GDM1 (cell line): ENCODE measurements at places on chromosomes 4 and X.

- DNase-seq: no peak
These were observed 504.9 kb downstream of the C4orf33 start for GRCh38 chr4:129600898-129601297.

DNA sequence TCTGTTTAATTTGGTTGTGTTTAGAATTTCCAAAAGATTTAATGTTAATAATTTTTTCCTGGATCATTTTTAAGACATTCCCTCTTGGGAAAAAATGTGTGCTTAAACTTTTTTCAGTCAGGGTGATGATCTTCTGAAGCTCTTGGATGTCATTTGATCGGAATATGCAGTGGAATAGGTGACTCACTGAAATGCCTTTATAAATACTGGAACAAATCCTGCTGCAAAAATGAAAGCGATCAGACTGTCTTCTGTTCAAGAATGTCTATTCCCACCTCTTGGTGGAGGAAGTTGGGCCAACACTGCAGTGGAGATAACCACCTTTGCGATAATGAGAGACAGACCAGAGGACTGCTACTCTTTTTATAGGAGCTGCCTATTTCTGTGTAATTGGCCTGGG, 46.7 kb downstream of the LARP1B start:
- DNase-seq: no peak

GRCh38 chrX:97309487-97310116, 425.9 kb downstream of the RPA4 start:
- DNase-seq: no peak

- DNase-seq: no peak
These were observed 1183.0 kb downstream of the TECRL start for GRCh38 chr4:63226229-63226628.

GRCh38 chr4:117831060-117831683, 203.1 kb upstream of the NDST3 start:
- DNase-seq: no peak

GRCh38 chrX:112874175-112874574, 33.5 kb upstream of the AMOT start:
- DNase-seq: no peak

DNA sequence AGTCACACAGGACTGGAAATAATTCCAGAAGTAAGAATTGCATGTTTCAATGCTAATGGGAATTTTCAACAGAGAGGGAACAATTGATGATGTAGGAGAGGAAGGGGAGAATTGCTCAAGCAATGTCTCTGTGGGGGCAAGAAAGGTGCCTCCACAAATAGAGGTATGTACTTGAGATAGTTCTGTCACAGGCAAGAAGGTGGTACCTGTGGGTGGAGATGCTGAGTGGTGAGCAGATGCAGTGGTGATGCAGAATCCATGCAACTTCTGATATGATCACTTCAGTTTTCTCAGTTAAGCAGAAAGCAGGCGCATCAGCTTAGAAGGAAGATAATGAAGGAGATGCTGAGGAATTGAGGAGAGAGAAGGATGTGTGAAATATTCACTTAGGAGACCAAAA, 55.1 kb upstream of the SEC24B start:
- DNase-seq: no peak

DNA sequence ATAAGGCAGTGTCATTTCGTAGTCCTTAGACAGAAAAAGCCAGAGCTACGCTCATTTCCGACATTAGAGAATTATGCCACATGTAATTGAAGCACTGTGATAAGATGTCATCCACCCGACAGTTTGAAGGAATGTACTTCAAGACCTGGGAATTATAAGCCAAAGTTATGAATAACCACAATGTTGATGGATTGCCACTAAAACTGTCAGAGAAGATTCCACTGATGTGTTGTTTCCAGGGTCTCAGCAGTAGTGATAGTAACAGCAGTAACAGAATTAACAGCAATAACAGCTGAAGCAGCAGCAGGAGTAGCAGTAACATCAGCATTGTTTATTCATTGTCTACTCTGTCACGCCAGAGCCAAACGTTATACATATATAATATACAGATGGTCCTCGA, 24.7 kb downstream of the RAB33A start:
- no peak for DNase-seq

DNA sequence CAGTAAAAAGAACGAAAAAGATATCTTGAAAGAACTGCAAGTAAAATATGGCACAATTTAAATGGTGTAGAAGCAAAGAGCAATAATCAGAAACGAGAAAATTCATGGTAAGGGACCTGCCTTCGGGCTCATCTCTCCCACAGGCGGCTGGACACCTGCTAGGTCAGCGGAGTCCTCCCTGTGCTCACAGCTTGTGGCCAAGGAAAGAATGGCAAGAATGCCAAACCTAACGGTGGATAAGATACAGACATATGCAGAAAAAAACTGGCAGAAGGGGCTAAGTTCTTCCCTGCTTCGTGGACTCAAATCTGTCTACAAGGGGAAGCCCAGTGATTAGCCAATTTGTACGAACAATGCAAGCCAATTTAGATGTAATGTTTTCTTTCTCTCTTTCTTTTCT, 152.1 kb upstream of the VCX start:
- DNase-seq: no peak

DNA sequence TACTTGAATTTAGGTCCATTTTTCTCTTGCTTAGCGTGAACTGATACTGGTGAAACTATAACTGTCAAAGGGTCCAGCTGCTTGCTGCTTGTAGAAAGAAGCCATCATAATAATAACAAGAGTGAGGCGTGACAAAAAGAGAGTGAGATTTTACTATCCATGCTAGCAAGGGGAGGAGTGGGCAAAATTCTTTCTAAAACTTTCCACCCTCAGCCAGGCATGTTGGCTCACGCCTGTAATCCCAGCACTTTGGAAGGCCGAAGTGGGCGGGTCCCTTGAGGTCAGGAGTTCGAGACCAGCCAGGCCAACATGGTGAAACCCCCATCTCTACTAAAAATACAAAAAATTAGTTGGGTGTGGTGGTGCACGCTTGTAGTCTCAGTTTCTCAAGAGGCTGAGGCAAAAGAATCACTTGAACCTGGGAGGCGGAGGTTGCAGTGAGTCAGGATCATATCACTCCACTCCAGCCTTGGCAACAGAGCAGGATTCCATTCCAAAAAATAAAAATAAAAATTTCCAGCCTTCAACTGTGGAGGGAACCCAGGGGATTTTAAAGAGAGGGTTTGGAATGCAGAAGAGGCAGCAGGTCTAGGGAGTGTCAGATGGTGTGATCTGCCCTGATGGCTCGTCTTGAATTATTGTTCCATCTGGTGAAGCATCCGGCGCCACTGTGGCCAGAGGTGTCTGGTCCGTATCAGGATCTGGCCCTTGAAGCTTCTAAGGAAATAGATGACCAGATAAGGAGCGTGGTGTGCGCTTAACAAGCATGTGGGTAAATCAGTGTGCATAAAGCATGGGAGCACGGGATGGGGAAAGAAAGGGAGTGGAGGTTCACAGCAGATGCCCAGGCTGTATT, 51.8 kb downstream of the LRP2BP start:
- no peak for DNase-seq

- DNase-seq: no peak
These were observed 56.9 kb downstream of the CLCN3 start for GRCh38 chr4:169677150-169677748.

GRCh38 chr4:13476915-13477314, 7.2 kb downstream of the RAB28 start:
- no peak for DNase-seq

DNA sequence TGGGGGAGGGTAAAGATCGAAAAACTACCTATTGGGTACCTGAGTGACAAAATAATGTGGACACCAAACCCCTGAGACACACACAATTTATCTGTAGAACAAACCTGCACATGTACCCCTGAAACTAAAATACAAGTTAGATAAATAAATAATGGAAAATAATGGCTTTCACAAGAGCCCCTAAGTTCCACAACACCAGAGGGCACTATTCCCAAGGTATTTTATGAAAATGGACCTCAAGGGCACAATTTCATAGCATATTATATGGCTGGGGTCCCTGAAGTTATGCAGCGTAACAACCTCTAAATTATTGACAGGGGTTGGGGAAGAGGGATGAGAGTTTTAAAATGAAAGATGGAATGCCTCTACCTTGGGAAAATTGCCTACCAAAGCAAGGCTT, 81.3 kb upstream of the TMEM33 start:
- no peak for DNase-seq
